ENCODE measurements at places on chromosomes 2 and 18.

DNA sequence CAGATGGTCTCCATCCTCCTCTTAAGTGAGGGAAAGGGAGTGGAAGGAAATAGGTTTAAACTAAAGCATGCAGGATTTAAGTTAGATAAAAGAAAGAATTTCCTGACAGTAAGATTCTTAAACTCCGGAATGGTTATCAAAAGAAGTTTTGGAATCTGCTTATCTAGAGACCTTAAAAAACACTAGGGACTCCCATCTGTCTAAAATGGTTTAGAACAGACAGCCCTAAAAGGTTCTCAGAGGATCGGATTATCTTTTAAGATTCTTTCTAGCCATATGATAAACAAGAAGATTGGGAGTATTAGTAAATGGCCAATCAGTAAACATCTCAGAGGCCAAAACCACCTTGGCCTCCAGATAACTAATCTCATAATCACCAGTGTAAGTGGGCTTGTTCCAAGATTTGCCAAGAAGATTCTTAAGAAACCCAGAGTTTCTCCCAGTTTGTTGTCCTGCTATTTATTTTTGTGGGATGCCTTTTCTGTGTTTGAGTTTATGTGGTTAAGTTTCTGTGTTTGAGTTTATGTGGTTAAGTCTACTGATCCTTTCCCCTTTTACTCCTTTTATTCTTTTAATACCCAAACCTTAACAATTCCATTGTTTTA is 314.9 kb upstream of the NRP2 start:
- no peak for DNase-seq

- no peak for DNase-seq
Observed at GRCh38 chr2:171293661-171294060, 133.0 kb upstream of the TLK1 start.

GRCh38 chr18:65230311-65230710 is 520.5 kb upstream of the CDH7 start:
- DNase-seq = no peak

DNA sequence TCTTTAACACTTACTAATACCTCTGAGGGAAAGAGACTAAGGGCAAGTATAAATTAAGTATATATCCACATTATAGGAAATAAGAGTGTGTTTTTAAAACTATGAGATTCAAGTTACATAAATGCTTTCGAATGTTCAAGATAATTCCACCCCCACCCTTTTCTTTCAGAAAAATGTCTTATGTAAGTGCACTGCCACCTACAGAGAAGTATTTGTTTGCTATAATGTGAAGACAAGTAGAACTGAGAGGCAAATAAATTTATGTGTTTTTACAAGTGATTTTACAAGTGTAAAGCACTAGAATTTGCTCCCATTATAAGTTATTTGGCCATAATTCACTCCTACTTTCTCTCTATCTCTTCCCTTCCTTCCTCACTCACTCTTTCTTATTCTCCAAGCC is 99.9 kb upstream of the CRACDL start:
- DNase-seq = no peak

DNA sequence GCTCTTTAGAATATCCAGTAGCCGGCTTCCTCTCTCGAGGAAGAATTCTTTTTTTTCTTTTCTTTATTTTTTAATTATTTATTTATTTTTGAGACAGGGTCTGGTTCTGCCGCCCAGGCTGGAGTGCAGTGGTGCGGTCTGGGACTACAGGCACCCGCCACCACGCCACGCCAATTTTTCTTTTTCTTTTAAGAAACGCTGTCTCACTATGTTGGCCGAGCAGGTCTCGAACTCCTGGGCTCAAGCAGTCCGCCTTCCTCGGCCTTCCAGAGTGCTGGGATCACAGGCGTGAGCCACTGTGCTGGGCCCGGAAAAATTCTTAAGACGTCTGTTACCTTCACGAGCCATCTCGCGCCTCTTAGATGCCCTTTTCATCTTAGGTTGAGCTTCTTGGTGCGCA is 931 bp upstream of the TMEM131 start:
- no peak for DNase-seq

DNA sequence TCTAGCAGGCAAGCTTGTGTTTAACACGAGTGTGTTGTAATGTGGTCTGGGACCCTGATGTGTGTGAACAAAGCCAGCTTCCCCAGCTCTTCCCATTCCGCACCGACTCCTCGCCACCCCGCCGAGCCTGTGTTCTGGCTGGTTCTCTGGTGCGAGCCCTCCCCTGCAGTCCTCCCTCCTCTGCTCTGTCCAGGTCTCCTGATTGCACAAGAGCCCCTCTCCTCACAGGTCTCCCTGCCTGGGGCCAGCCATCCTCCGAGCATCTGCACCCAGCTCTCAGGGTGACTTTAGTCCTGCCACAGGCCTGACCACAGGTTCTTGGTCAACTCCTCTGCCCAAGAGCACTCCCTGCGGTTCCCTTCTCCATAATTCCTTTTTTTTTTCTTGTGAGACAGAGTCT is 13.2 kb downstream of the SLC66A3 start:
- DNase-seq = no peak

DNA sequence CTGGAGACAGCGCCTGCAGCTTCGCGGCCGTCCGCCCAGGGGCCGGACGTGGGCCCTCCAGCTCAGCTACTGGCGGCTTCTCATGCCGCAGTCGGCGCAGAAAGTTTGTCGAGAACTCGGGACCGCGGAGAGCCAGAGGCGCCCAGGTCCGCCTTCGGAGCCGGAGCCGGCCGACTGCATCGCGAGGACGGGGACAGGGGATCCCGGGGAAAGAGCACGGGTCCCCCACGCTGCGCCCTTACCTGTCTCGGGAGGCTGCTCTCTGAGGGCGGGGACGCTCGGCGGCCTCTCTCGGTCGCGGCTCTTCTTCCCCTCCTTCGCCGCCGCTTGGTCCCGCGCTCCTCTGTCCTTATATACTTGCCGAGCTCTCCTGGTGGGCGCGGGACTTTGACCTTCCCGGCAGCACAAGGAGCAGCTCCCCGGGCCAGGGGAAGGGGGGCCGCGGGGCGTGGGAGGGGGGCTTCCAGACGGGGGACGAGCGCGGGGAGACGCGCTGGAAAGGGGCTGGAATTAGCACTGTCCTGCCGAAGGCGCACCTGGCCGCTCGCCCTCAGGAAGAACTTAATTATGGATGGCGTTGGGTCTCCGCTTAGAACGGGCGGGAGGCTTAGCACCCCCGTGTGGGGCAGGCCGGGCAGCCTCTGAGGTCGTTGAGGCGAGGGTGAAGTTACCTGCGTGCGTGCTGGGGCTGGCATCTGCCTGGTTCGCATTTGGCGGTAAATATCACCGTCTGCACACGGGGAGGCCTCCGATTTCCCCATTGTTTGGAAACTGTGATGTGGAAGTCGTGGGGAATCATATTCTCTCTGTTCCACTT is at the start of gene POMC:
Gene POMC (minus strand): TSS at position 325 of the 817 bp plus-strand sequence. CDS start 3,808 bp downstream, outside the sequence.
- peak; percentile 25 for DNase-seq

- DNase-seq = peak; percentile 7
Observed at GRCh38 chr18:74990563-74991081, 218.3 kb downstream of the PTGR3 start.

DNA sequence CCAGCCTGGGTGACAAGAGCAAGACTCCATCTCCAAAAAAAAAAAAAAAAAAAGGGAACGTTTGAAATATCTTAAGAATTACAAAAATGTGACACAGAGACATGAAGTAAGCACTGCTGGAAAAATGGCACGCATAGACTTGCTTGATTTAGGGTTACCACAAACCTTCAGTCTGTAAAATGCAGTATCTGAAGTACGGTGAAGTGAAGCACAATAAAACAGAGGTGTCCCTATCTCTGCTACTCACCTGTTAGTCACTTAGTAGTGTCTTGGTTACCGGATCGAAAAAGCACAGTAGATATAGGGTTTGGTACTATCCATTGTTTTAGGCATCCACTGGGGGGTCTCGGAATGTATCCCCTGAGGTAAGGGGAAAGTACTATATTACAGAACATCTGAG is 11.6 kb upstream of the GREB1L start:
- DNase-seq = no peak

DNA sequence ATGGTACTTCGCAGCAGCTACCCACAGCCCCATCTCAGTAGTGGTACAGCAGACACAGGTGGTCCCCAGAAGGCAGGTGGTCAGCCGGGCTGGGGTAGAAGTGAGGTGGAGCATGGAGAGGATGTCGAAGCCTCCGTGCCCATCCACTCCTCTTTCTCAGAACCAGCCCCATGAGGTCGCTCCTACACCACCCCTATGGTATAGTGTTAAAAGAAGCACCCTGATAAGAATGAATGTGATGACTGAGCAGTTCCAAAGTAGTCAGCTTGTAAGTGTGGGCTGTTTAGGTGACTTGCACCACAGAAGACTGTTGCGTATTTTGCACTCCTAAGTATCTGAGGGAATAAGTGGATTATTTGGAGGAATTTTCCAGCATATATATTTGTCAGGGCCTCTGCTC is 111.3 kb downstream of the WDSUB1 start:
- DNase-seq = peak; percentile 11

GRCh38 chr2:107218208-107218607 is 332.2 kb upstream of the ST6GAL2 start:
- DNase-seq = no peak

GRCh38 chr2:164335128-164335527 is 286.2 kb downstream of the GRB14 start:
- no peak for DNase-seq

DNA sequence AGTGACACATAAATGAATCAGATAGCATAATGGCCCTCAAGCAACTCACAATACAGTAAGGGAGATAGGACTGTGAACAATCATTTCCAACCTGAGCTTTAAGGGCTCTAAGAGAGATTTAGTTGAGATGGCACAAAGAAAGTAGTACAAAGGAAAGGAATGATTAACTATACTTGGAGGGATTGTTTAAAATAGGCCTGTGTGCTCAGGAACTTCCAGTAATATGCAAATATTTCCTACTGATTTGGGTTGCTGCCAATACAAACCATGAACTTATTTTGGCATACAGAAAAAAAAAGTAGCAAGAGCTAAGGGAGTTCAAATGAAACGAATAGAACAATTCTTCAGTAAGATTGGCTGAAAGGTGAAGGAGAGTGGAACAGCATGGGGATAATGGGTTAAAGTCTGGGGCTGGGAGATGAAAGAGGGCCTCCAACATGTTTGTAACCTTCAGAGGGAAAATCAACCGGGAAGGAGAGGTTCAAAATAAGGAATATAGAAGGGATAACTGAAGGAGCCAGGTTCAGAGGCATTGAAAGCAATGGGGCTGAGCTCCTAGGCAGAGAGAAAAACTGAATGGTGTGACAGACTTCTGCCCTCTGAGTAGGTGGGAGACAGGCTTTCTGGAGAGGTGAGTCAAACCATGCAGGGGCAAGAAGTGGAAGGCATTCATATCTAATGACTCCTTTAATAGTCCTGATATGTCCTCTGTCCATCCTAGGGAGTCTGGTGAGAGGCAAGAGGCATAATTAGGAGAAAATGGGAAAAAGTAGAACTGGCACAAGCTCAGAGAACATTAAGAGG is 83.5 kb downstream of the DNAH7 start:
- no peak for DNase-seq

- DNase-seq = no peak
Observed at GRCh38 chr2:204152616-204153015, 216.1 kb downstream of the ICOS start.

GRCh38 chr18:49786019-49786720 is 27.2 kb downstream of the ACAA2 start:
- DNase-seq = peak; percentile 54

DNA sequence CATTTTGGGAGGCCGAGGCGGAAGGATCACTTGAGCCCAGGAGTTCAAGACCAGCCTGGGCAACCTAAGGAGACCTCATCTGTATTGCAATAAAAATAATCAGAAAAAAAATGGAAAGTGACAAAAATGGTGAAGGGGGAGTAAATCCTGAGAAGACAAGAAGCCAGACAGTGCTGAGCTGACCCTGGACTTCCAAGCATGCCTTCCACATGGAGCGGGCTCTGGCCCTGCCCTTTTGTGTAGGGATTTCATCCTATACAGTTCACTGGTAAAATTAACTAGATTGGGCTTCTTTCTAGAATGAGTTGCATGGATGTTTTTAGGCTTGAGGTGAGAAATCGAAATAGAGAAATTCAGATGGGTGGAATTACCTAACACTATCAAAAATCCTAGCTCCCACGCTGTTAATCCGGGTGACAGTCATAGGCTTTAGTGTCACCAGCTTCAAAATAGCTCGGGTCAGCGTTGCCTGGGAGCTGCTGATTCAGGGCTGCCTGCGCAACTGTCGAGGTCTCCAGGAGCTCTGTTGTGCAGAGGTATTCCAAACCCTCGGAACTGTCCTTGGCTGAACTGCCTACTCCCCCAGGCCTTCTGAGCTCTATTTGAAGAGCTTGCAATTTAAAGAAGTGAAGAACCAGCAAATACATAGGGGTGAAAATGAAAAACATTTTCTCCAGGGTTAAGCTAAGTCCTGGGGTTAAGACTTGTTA is 21.5 kb upstream of the ZNF532 start:
- DNase-seq = no peak

- DNase-seq = no peak
Observed at GRCh38 chr18:33826151-33826550, 248.1 kb downstream of the ASXL3 start.

GRCh38 chr2:52336951-52337350 is 1305.0 kb upstream of the NRXN1 start:
- DNase-seq = no peak

GRCh38 chr18:61731178-61731577 is 161.6 kb downstream of the RNF152 start:
- DNase-seq = no peak

- DNase-seq = no peak
Observed at GRCh38 chr2:196399096-196399495, 227.7 kb upstream of the STK17B start.

DNA sequence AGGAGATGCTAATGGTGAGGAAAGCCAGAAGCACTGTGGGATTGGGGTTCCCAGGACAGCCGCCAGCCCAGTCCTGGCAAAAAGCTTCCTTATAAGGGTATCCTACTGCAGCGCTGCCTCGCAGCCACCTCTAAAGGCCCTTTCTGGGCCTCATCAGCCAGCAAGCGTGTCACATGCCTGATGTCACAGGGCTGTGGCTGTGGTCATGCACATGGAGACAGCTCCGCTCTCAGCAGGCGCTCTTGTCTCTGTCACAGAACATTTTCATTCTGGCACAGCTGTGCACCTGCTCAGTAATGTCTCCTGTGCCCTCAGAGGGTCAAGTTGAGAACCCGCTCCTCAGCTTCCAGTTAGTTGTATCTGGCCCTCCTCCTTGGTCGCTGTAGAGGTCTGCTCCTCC is 17.7 kb upstream of the MAL start:
- DNase-seq = no peak

- DNase-seq = no peak
Observed at GRCh38 chr2:235701206-235701981, 207.6 kb downstream of the AGAP1 start.

GRCh38 chr2:177334940-177335543 is 57.5 kb upstream of the AGPS start:
- DNase-seq = peak; percentile 61

- DNase-seq = no peak
Observed at GRCh38 chr2:68776124-68776523, 41.5 kb downstream of the ARHGAP25 start.

GRCh38 chr2:142877216-142877838 is at the start of gene KYNU:
TSS of gene KYNU (plus strand) at chr2:142877664. CDS start at chr2:142885368, 7,704 bp downstream.
- no peak for DNase-seq
